ENCODE measurements at places on chromosomes 2 and 18.

- DNase-seq: no peak
These were observed 36.0 kb downstream of the RMC1 start for GRCh38 chr18:23539296-23539695.

DNA sequence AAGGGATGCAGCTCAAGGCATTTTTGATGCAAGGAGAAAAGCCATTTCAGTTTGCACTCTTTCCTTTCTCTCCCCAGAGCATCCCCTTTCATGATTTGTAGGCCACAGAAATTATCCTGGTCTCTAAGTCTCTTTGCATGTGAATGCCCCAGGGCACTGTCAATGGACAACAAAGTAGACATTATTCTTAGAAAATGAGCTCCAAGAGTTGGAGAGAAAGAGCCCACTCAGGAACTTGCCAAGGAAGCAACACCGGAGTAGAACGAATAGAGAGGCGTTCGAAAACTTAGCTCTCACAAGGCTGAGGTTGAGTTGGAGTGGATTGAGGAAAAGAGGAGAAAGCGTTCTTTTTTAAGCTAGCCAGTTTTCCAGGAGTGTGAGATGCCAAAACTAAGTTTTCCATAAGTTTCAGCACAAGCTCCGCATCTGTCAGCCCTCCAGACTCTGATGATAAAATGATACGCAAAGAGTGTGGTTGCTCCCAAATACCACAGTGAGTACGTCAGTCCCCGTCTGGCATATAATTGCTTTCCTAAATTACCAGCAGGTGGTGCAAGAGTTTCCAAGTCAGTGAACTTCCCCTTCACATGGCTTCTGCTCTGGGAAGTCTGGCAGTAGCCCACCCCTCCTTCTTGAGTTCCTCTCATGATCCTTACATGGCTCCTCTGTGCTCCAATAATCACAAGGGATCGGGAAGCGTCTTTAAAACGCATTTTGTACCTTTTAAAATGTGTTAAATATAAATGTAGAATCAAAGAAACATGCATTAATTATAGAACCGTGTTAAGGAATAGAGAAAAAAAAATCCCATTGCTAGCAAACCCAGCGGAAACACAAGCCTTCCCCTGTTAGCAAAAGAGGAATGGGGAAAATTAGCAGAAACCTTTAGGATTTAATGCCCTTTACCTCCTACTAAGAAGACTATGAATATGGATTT lies 1060.6 kb upstream of the FANCL start:
- no peak for DNase-seq

DNA sequence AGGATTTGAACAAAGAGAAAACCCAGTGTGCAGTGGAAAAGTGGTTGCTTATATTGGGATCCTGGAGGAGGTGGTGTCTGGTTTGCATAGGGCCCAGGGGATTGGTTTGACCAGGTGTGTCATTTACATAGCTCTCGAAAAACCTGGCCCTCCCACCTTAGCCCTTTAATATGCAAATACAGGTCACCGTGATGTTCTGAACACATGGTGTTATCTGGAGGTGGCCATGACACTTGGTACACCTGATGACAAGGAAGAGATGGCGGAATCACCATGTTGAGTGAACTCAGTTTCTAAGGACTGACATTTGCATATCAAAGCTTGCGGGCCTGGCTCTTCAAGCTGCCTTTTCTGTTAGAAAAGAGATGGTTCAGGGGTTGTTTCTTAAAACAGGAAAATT lies 2.3 kb upstream of the NAPG start:
- DNase-seq: no peak

DNA sequence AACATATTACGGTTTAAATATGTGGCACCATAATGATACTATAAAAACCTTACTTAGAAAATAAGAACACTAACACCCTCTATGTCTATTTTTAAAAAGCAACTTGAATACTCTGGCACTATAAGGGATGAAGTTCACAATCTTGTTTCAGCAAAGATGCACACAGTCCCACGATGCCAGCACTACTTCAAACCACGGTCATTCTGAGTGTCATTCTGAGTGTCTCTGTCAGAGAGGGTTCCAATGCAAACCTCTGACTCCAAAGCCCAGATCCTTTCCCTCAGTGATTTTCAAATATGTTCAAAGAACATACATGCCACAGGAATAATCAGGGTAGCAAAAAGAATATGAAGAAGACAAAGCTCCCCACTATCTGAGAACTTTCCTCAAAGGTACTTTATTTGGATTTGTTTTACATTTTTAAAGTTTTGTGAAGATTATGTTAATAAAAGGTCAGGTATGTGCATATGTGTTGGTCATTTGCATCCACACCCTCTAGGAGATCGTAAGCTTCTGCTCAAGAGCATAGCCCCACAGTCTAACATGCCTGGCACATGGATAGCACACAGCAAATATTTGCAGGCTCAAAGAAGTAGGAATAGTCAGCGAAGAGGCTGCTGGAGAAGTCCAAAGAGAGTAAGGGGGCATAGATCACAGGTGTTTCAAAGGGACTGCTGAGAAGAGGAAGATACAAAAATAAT lies 127.6 kb downstream of the DYM start:
- DNase-seq: no peak

- DNase-seq: no peak
These were observed 4.2 kb upstream of the SFXN5 start for GRCh38 chr2:73075477-73076373.

GRCh38 chr2:160076914-160077313 lies 14.5 kb upstream of the PLA2R1 start:
- no peak for DNase-seq

- DNase-seq: no peak
These were observed 49.3 kb downstream of the ZNF516 start for GRCh38 chr18:76445741-76446232.

DNA sequence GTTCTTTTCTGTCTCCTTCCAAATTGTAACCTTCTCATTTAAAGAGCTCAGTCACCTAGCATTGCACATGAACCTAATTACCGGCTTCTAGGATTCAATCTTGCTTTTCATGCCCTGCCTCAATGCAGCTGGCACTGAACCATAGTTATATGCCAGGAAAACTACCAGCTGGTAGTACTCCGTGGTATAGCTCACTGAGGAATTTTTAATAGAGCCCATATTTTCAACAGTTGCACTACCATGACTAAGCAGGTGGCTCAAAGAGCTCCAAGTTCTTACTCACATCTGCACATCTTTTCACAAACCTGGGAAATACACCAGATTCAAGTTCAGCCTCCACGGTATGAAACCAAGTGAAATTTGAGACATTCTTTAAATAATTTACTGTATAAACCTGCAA lies 363.5 kb downstream of the GRB14 start:
- DNase-seq: no peak

DNA sequence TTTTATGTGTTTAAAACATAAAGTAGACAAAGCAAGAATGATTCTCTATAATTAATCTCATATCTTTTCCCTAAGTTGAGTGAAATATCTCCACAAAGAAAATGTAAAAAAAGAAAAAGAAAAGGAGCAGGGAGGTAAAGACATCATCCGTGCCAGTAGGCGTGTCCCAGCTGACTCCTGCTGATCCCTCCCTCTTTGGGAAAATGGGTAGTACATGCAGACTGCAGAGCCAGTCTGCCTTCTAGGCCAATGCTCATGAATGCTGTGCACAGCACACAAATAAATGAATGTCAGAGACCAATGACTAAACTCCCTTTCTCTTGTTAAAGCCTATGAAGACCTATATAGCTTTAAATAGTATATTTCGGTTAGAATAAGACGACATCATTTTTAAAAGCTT lies 64.7 kb downstream of the RAPH1 start:
- DNase-seq: no peak

DNA sequence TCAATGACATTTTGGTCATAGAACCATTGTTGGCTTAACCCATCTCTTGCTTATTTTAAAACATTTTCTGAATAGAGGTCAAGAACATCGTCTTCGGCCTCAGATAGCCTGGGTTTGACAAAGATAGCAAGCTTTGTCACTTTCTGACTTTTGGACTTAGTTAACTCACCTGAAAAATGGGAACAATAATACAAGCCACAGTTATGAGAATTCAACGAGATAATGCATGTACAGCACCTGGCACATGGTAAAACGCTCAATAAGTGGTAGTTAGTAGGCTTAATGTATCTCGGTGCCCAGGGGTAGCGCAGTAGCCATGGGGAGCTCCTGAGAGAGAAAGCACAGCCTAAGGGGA lies 446 bp upstream of the COPS7B start:
- DNase-seq: no peak

- DNase-seq: no peak
These were observed 80.7 kb upstream of the HNRNPA3 start for GRCh38 chr2:177131858-177132257.

DNA sequence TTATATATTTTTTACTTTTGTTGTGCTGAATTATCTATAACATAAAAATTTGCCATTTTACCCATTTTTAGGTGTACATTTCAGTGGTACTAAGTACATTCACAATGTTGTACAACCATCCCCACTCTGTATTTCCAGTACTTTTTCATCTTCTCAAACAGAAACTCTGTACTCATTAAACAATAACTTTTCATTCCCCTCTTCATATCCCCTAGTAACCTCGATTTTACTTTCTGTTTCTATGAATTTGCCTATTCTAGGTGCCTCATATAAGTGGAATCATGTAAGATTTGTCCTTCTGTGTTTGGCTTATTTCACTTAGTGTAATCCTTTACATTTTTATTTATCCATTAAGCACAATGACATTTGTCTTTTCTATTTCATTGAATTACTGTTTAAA lies 51.3 kb downstream of the GTF2A1L start:
- no peak for DNase-seq

DNA sequence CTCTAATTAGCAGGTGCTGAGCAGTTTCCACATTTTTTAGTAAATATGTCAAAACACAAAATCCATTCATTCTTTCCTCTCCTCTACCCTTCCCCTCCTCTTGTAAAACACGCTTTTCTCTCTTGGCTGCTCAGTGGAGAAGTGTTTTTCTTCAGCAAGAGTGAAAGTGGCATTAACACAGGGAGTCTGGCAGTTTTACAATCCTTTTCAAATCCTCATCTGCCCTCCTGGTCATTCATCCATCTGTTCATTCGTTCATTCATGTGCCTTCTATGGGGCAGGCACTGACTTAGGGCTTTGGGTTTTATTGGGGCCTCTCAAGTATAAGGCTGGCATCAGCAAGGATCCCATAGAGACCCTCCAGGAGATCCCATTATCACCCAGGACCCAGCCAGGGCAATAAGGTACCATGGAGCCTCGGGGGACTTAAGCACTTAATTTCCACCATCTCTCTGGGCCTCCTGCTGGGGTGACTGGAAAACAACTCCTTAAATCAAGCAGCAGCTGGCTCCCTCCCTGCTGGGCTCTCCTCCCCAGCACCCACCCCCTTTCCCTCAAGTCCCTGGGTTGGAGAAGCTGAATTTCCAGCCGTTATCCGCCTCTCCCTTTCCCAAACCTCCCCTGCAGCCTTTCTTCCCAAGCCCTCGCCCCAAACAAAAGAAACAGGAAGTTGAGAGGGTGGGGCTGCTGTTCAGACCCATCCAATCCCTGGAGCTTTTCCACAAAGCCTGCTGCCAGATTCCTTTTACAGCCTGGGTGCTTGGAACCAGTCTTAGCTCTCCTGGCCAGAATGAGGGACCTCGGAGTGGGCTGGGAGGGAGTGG lies 32.6 kb downstream of the MARCHF4 start:
- DNase-seq: no peak

GRCh38 chr18:10057894-10058791 lies 144.3 kb downstream of the VAPA start:
- no peak for DNase-seq

DNA sequence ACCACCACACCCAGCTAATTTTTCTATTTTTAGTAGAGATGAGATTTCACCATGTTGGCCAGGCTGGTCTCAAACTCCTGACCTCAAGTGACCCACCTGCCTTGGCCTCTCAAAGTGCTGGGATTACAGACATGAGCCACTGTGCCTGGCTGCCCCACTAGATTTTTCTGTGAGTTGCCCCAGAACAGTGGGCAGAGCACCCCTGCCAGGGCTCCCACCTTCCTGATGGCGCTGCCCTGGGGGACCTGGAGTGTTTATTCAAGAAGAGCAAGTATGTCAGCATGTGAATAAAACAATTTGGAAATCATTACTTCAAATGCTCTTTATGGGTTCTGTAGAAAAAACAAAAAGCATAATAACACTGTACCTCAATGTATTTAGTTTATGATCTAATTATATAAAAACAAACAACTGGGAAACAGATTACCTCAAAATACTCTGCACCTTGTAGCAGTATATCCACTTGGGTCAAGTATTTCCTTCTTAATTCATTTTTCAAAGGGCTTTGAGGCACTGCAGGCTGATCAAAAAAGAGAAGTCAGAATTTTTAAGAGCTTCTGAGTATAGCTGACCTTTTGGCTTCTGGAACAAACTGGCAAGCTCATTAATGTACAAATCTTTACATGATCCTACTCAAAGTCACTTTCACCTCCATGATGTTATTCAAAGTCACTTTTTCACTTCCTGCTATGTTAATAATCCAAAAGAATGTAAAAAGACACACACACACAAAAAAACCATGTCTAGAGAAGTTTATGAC lies 8.9 kb downstream of the HJURP start:
- DNase-seq: no peak

DNA sequence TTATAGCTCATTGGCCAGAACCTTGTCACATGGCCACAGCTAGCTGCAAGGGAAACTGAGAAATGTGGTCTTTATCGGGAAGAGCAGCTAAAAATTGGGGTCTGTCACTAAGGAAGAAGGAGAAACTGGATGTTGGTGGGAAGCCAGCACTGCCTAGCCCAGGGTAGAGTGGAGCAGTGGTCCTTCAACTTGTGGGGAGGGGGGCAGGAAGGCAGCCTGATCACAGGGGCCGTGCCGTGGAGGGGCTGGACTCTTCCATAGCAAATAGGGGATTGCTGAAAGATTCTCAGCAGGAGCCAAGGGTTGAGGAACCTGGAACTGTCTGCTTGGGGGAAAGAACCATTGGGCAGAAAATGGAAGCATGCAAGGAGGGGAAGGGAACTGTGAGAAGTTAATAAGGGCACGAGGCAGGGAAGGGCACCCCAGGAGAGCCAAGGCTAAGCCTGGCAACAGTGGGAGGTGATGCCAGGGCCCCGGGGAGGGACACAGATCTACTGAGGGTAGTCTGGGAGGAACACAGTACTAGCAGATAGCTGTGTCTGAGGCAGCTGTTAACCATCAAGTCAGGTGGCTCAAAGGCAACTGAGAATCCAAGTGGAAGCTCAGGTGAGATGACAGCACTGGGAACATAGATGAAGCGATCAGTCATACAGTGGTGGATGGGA lies 5.9 kb upstream of the NEURL3 start:
- no peak for DNase-seq

Measured in effector memory CD8-positive, alpha-beta T cell (primary cell).